KG1 (cell line): ENCODE measurements at places on chromosomes 16 and 17.

DNA sequence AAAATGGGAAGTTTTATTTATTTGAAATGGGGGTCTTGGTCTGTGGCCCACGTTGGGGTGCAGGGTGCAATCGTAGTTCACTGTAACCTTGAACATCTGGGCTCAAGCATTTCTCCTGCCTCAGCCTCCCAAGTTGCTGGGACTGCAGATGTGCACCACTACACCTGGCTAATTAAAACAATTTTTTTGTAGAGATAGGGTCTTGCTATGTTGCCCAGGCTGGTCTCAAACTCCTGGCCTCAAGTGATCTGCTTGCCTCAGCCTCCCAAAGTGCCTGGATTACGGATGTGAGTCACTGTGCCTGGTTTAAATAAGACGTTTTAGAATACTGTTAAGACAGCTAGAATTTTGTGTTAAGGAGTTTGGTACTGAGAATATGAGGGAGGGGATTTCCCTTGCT is 15.7 kb downstream of the PSMD11 start:
- DNase-seq: no peak

- DNase-seq: no peak
Observed at GRCh38 chr16:53999841-54000240, 286.7 kb downstream of the IRX3 start.

DNA sequence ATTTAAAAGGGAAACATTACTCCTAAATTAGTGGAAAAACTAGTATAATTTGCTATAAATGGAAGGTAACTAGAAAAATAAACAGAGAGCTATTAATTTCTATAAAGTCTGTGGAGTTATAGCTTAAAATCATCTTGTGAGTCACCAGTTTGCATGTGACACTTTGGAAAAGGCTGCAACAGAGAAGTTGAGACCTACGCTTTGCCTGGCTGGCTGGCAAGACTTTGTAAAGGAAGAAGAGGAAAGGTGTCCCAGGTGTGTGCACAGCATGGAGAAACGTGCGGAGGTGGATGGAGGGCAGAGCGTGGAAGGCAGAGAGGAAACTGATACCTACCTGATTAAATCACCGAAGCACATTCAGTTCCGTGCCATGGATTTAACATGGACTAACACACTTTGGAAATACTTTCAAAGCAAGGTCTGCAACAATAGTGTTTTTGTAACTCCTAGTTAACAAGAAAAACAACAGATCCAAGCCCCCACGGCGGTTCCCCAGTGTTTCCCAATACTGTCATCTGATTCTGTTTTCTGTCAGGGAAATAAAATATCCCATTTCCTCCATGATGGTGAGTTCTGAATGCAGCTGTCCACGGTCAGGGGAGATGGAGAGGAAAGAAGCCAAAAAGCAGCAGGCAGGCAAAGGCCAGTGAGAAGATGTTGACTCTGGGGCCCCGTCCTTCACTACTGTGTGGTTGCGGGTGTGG is 134.8 kb downstream of the XYLT1 start:
- no peak for DNase-seq

- DNase-seq: no peak
Observed at GRCh38 chr16:84631886-84632285, 14.0 kb upstream of the COTL1 start.

- peak; percentile 8 for DNase-seq
Observed at GRCh38 chr17:58084317-58084981, 1.2 kb downstream of the DYNLL2 start.

GRCh38 chr16:85675251-85675874 is 13.4 kb downstream of the GINS2 start:
- DNase-seq: no peak

DNA sequence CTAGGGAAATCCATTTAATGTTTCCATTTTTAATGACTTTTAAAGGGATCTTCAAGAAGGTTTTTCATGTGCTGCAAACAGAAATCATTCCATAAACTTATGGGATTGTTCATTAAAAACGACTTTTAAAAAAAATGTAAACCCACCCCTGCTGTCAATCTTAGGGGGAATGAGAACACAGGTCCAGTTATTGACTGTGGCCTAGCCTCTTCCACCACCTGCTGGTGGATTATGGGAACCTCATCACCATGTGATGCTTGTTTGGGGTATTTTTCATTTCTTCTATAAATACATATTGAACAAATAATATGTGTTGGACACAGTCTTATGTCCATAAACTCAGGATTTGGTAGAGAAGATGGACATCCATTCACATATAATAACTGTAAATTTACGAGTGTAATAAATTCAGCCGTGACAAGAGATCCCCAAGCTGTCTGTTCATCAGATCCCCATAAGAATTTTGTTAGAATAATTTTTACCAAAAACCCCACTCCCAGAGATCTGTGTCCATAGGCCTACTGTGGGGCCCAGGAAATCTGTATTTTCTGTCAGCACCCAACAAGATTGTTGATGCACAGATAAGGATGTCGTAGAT is 42.0 kb upstream of the TMC5 start:
- no peak for DNase-seq

- no peak for DNase-seq
Observed at GRCh38 chr17:6304894-6305612, 129.9 kb downstream of the AIPL1 start.

- no peak for DNase-seq
Observed at GRCh38 chr16:22284637-22285036, 12.6 kb upstream of the POLR3E start.
